ENCODE measurements at places on chromosomes 2 and 18. TPM values are rescaled to one million over a fixed set of nuclear protein-coding genes. Genes with fewer than 3 reads are reported as not detected.

TMEM17 gene
- total RNA-seq: 2.7 TPM

CFAP65 gene
- total RNA-seq: not detected

SCYGR4 gene
- not detected for total RNA-seq

GRCh38 chr2:235727174-235727573 is 233.3 kb downstream of the AGAP1 start:
- ATAC-seq: peak; percentile 44

GRCh38 chr2:38605298-38605830 is 2.6 kb upstream of the HNRNPLL start:
- no peak for ATAC-seq

- no peak for ATAC-seq
Observed at GRCh38 chr2:37679072-37679695, 7.7 kb upstream of the CDC42EP3 start.

GRCh38 chr2:56108806-56109205 is 75.0 kb upstream of the CCDC85A start:
- no peak for ATAC-seq

DNA sequence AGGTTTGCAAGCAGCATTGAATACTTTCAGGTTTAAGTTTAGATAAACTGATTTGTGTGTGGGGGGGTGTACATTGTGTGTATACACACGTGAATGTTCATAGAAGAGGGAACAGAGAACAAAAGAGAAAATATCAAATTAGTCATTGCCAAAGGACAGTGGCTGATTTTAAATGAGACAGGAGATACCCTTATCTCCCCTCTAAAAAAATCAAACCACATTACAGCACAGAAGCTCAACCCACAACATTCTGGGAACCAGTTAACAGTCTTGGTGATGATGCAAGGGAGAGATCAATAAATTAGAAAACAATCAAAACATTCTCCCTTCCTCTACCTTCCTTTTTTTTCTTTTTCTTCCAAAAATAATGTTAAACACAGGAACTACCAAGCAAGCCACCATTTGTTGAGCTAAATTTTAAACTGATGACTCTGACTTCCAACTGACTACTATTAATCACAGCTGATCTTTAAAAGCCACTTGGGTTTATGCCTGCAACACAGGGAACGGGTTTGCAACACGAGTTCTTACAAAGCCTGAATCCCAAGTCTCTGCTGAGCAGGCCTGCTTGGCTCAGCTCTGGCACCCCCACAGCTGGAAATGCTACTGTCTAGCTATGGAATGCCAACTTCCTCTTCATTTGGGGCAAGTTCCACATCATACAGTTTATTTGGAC is 119.2 kb upstream of the ACVR1C start:
- peak; percentile 78 for ATAC-seq

DNA sequence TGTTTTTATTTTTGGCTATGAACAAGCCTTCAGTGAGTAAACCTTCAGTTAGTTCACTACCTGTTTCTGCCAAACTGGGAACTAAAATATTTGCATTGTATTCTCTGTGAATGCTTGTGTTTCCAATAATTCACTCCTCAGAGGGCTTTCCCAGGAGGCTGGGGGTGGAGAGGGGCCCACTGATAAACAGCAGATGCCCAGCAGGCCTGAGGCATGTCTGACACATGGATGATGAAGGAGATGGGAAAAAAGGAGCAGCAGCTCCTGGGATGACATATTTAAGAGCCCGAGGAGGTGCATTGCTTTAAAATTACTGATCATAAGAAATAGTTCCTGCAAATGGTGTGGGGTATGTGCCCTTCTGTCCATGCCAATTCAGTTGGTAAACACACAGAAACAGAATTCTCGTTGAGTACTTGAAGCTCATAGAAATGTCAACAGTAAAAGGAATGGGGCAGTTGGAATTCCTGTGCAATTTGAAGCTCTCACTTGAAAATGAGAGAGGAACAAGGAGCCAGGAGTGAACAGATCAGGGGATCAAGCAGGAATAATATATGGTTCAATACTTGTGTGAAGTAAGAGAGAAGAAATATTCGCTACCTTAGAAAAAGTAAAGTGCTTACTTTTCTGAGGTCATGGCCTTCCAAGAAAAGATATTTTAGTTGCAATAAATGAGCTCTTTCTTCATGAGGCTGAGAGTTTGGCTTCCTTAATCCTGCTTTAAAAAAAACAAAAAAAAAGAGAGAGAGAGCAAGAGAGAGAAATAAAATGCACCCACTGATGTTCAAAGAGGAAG is 22.0 kb upstream of the HNMT start:
- ATAC-seq: no peak

DNA sequence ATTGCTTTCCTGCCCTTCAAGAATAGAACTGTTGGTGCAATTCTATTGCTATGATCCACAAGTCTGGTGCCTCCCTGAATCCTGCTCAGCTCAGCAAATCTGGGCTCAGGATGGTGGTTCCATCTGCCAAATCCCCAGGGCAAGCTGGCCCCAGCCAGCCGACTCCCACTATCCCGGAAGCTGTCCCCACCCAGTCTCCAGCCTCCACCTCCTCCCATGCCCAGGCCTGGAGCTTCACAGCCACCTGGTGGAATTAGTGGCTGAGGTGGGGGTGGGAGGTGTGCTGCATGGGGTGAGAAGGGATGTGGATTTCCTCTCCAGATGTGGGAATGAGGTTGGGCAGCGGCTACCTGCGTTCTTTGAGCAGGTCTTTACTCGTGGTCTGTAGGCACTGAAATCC is 119.3 kb upstream of the SMAD2 start:
- peak; percentile 31 for ATAC-seq

- no peak for ATAC-seq
Observed at GRCh38 chr2:234966340-234966739, 14.5 kb downstream of the SH3BP4 start.
